Naive thymus-derived CD4-positive, alpha-beta T cell (primary cell): ENCODE measurements at places on chromosomes 3 and 15. TPM values are rescaled to one million over a fixed set of nuclear protein-coding genes. Genes with fewer than 3 reads are reported as not detected.

- no peaks in the 10 kb centered on the region for H3K27me3 ChIP-seq
- H3K4me3 ChIP-seq = no peak overlapping the region
These were observed 13.0 kb upstream of the TSEN2 start for GRCh38 chr3:12471241-12471640.

DNA sequence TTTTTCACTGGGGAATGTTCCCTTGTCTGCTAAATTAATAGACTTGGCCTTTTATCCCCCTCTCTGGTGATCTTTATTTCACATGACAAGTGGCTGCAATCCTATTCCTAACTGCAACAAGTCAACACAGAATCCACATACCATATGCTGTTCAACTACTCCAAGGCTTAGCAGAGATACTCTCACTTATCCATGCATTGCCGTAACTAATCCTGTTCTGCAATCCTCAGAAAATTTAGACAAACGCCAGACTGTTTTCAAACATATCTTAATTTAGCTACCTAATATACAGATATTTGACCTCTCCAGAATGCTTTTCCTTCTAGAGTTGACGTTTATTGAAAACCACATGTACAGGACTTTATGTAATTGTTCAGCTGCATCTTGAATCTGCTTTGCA lies 37.9 kb downstream of the EID1 start:
- no peaks in the 10 kb centered on the region for H3K4me1 ChIP-seq
- no peak for DNase-seq
- H3K4me3 ChIP-seq = no peak overlapping the region
- H3K27ac ChIP-seq = no peak overlapping the region

- H3K27me3 ChIP-seq = no peaks in the 10 kb centered on the region
- H3K27ac ChIP-seq = no peak overlapping the region
- H3K36me3 ChIP-seq = no peaks in the 10 kb centered on the region
- H3K4me1 ChIP-seq = no peaks in the 10 kb centered on the region
- no peak for DNase-seq
These were observed 8.3 kb upstream of the ATP8B4 start for GRCh38 chr15:50127255-50127777.

The RTP1 gene
- not detected in 2 replicates for total RNA-seq

DNA sequence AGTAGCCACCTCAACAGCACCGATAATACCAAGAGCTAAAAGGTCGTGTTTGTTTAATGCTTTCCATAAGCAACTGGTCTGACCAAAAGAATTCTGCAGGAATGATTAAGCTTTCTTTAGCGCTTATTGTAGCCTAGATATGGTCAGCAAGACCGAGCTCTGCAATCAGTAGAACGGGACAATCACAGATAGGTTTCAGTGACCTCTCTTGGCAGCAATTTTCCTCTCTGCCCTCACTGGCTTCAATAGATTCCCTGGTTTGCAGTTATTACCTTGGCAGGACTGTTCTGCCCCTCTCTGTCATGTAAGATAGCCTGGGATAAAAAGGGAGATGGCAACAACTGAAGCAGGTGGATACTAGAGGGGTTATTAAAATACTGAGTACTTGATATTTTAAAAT lies 337.1 kb upstream of the NECTIN3 start:
- no peak overlapping the region for H3K4me3 ChIP-seq
- H3K36me3 ChIP-seq = no peaks in the 10 kb centered on the region
- DNase-seq = no peak
- H3K27ac ChIP-seq = no peak overlapping the region

The TXNRD3 gene
- total RNA-seq = 0.46 and 0.69 TPM in 2 replicates

- H3K27ac ChIP-seq = no peak overlapping the region
- H3K36me3 ChIP-seq = no peaks in the 10 kb centered on the region
- H3K4me3 ChIP-seq = no peak overlapping the region
- peaks cover 12% of the 10 kb centered on the region for H3K4me1 ChIP-seq
These were observed 8.6 kb upstream of the CHAC1 start for GRCh38 chr15:40944510-40945296.

- no peak overlapping the region for H3K27ac ChIP-seq
- H3K36me3 ChIP-seq = no peaks in the 10 kb centered on the region
- no peak for DNase-seq
- no peaks in the 10 kb centered on the region for H3K27me3 ChIP-seq
These were observed 71.9 kb downstream of the FILIP1L start for GRCh38 chr3:100042166-100042981.

GRCh38 chr3:64488939-64489338 lies 198.9 kb downstream of the ADAMTS9 start:
- no peaks in the 10 kb centered on the region for H3K27me3 ChIP-seq
- H3K27ac ChIP-seq = no peak overlapping the region
- no peak overlapping the region for H3K4me3 ChIP-seq
- no peaks in the 10 kb centered on the region for H3K36me3 ChIP-seq

The SOX14 gene
- not detected for total RNA-seq

DNA sequence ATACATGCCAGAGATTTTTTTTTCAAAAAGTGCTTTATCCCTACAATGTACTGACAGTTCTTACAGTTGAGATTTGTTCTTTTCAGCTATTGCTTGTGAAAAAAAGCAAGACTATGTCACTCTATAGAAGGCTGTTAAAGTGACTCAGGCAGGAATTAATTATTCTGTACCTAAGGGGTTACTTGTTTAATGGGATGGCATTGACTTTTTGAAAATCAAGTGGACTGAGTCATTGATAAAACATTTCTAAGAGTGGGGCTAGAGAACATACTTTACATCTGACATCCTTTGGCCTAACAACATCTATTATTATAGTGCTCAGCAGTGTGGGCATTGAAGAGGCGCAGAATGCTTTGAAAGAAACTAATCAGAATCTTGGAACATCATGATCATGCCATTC lies 34.3 kb downstream of the INTS14 start:
- DNase-seq = no peak
- peaks cover 7% of the 10 kb centered on the region for H3K36me3 ChIP-seq
- H3K27me3 ChIP-seq = no peaks in the 10 kb centered on the region
- H3K4me1 ChIP-seq = no peaks in the 10 kb centered on the region
